ENCODE measurements at places on chromosomes 1 and 21. TPM values are rescaled to one million over a fixed set of nuclear protein-coding genes. Genes with fewer than 3 reads are reported as not detected.

DNA sequence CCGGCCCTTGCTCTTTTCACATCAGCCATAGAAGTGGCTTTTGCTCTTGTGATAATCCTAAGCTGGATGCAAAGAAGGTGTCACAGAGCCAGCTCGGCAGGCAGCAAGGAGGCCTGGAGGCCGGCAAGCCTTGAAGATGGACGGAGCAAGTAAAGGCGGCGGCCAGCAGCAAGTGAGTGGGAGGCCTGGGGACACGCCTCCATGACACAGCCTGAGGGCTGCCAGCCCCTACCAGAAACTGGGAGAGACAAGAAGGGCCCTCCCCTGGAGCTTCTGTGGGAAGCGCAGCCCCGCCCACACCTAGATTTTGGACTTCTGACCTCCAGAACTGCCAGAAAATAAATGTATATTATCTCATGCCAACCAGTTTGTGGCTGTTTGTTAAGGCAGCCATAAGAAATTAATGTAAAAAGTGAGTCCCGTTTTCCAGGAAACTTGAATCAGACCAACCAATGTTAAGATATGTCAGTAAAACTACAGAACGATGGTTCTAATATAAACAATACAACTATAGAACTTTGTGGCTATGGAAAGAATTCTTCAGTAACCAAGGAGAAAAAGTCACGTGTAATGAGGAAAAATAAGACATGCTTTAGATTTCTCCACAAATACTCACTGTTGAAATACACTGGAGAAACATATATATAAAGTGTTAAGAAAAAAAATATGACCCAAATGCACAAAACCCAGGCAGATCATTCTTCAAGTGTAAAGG lies 49.9 kb downstream of the BACE2 start:
- no peak for DNase-seq

GRCh38 chr1:244647819-244648218 lies 5.1 kb upstream of the DESI2 start:
- no peak for DNase-seq

- DNase-seq = no peak
Observed at GRCh38 chr1:244068567-244068966, 17.5 kb downstream of the ZBTB18 start.

DNA sequence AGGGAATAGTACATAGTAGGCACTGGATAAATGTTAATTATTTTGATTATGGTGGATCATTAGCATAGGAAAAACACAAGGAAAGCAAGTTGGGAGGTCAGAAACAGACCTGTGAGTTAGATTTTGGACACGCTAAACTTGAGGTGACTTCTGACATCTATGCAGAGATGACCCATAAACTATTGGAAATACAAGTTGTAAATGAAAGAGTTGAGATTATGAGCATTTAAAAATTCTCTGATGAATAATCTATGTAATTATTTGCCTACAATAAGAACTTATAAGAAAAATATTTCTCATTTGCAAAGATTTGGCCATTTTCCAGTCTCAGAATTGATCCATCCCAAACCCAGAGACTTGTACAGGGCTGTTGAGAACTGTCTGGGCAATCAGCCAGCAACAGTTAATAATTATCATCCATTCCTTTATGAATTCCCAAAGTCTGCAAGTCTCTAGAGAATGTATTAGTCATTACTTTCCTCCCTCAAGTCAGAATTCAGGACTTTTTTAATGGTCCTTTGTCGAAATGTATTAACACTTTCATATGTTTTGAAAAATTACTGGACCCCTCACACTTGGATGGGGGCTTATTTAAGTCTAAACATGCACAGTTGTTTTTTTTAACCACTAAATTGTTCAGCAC lies 19.4 kb upstream of the SLAMF6 start:
- DNase-seq = no peak

GRCh38 chr1:220371324-220371723 lies 99.1 kb upstream of the RAB3GAP2 start:
- no peak for DNase-seq

DNA sequence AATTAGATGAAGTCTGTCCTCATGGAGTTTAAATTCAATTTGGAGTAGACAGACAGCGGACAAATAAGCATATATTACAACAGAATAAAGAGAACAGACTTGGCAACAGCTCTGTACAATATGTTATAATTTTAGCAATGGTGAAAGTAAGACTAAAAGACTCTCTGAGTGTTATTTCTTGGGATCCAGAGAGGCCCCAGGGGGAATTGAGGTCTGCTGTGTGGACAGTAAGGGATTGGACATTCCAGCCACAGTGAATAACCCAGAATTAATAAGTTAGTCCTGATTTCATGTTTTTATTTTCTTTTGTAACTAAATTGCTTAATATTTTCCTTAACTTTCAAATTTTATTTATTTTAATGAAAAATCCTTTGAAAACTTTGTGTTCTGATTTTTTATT lies 101.7 kb downstream of the PATJ start:
- DNase-seq = no peak

GRCh38 chr1:244231572-244232315 lies 180.7 kb downstream of the ZBTB18 start:
- no peak for DNase-seq

DNA sequence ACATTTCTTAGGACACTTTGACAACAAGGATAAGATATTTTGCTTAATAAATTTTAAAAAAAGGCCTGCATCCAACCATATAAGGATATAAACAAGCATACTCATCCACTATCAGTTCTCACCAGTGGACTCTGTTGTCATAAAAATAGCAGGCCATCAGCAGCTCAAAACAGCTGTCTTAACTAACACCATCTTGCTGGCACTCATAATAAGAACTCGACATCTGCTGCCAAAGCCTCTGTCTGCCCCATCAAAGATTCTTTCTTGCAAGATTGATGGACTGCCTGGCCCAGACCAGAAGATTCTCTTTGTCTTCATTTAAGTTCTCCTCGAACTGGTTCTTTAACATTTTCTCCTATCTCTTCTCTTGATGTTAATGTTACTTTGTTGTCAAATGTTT lies 10.1 kb downstream of the JMJD4 start:
- DNase-seq = no peak

DNA sequence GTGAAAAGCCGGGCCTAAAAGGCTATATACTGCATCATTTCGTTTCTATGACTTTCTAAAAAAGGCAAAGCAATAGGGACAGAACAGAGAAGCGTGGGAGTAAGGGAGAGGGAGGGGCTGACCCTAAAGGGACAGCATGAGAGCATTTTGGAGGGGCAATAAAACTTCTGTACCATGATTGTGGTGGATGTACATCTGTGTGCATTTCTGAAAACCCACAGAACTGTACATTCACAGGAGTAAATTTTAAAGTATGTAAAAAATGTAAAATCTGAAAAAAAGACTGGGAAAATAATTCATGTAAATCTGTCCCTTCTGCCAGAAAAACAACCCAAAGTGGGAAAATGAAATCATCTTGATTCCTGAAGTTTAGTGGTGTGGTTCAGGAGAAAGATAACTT lies 235.4 kb downstream of the CENPF start:
- DNase-seq = no peak

DNA sequence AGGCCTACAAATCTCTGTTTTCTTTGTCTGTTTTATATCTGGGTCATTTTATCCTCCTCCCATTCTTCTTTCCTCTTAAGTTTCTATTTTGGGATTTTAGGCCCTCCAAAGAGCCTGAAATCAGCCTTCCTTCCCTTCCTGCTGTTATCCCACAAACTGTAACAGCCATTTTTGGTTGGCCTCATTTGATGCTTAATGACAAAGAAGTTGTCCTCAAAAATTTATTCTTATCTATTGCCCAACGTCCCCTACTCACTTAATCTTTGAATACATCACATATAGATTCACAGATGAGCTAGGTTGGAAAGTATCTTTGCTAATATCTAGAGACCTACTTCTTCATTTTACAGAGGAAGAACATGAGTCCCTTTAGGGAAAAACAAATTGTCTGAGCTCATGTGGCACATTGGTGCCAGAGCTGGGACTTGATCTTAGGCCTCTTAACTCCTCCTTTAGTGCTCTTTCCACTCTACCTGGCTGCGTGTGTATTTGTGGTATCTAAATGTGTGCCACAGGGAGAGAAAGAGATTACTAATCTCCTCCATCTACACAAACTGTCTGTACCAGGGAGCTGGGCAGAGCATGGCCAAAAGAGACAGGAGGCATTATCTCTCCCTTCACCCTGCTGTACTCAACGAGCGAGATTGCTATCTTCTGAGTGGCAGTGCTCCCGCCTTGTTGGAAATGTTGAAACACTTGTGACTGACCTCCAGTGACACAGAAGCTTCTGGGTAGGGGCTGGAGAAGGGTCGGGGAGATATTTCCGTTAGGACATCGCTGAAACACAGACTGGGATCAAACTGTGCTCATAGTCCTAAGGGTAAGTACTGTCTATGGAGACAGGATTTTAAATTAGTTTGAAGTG lies 30.1 kb downstream of the RHEX start:
- DNase-seq = no peak

DNA sequence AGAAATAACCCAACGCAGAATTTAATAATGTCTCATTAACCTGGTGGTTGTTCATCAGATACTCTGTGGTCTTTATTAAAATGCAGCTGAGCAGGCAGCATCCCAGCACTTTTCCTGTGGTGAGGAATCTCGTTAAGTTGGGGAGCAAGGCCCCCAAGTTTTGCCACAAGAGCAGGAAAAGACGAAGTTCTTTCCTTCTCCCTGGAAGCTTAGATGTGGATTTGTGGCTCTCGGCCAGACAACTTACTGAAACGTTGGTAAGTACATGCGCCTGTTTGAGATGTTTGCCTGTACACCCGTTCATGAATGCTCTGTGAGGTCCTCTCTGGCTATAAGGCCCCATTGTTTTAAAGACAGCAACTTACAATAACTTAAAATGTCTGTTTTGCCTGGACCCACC lies 34.3 kb upstream of the PDE9A start:
- DNase-seq = no peak

- no peak for DNase-seq
Observed at GRCh38 chr1:237863234-237863633, 27.5 kb downstream of the ZP4 start.

DNA sequence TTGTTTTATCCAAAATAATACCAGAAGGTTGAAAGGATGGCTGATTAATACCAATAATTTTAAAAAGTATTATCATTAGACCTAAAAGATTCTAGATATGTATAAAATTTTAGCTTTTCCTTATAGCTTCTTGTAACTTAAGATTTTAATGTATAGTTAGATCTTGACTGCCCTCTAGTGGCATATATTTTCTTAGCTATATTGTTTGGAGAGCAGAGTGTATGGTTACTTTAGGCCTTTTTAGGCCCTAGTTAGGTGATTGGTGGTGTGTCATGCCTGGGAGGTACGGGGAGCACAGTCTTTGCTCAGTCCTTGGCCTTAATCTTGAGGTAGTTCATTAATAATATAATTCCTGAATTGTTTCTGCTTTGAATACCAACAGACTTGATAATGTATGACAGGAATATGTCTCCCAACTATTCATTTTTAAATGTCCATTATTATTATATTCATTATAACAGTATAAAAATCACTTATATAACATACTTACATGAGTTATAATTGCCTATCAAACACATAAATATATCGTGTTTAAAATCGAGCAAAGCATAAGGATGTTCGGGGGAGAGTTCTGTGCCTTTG lies 328.4 kb downstream of the ZP4 start:
- DNase-seq = peak; percentile 55

DNA sequence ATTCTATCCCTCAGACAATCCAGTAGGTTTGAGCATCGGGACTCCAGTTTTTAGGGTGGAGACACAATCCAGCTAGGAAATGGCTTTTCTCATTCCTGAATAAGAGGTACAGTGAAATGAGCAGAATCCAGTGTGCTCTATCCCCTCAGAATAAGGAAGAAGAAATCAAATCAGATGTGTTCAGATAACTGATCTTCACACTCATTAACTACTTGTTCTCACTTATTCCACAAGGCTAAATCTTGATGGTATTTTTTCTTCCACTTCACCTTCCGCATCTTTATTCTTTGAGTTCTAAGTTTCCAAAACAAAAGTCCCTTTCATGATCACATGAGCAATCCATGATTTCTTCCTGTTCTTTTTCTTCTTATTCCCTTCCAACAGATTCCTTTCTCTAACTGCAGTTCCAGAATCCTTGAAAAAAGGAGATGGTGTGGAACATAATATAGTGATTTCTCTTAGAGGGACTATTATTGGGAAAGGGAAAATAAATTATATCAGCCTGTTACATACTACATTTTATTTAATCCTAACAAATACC lies 1.7 kb downstream of the SYT11 start:
- no peak for DNase-seq

Gene GSTM1
- total RNA-seq = not detected

Gene CLEC20A
- not detected for total RNA-seq

Gene PTP4A2
- total RNA-seq = 310 TPM

Gene FAM177B
- total RNA-seq = not detected

Gene ANGPTL3
- not detected for total RNA-seq

Gene TFAP2E
- not detected for total RNA-seq

Gene EXTL2
- 21.8 TPM for total RNA-seq

Gene SH2D1B
- total RNA-seq = 0.06 TPM

Gene DNAJC16
- 8.1 TPM for total RNA-seq

Gene CFAP57
- total RNA-seq = 1.1 TPM

All from H4 (cell line).